NCI-H345 (cell line): ENCODE measurements at places on chromosomes 1 and 21.

DNA sequence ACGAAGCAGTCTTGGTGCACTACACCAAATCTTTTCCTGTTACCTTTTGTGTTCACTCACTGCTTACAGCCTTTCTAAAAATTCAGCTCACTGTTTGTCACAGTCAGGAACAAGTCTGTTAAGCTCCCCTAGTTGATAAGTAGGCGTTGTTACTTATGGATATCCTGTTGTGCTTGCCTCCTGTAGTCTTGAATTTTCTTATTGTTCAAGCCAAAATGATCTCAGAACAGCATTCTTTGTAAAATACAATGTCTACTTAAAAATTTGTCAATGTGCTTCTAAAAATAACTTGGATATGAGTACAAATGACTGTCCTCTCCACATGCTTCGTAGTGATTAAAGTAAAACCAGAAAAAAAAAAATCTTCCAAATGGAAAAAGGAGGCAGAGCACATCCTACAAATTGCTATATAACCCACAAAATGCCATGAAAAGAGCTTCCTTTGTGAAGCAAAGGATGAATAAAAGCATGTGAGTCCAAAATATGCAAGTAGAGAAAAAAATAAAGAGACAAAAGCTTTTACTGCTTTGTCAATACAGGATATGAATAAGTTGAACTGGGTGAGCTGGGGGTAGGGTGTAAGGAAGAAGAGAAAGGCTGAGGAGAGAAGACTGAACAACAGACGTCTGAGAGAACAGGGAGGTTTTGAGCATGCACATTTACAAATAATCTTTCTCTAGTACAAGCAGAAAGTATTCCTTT lies 228.9 kb upstream of the ADGRL4 start:
- no peak for DNase-seq

GRCh38 chr1:82844911-82845827 lies 1044.4 kb downstream of the ADGRL2 start:
- no peak for DNase-seq

DNA sequence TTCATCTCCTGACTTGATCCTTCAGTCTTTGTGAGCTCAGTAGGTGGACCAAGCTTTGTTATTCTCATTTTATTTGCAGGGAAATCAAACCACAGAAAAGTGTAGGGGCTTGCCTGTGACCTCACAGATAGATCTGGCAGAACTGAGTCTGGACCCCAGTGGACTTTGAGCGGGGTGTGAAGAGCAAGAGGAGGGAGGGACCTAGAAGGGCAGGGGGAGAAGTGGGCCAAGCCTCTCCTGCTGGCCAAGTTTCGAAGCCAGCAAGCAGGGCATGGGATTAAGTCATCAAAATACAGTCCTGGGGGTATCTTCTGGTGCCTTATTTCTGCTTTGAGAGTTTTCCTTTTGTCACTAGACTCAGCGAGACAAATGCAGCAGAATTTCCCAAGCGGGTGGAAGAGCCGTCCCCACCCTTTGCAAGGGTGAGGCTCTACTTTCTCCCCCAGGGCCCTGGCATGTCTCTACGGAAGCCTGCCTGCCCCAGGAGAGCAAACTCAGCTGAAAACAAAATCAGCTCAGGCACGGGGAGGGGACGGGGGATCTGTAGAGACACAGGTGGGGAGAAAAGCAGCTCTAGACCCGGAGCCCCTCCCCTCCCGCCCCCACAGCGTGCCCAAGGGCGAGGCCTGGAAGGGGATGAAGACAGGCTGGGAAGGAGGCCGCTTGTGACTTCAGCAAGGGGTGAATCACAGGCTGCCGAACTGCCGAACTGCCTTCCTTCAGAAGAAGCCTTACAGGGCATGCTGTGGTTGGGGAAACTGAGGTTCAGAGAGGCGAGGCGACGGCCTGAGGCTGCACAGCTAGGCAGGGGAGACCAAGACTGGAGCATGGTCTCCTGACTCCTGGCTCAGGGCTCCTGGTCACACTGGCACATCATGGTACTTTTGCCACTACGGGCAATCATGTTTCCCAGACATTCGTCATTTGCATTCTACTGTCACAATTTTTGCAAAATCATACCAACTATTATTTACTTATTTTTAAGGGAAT lies 19.2 kb downstream of the PKP1 start:
- DNase-seq: no peak

GRCh38 chr1:32925403-32926162 lies 24.4 kb upstream of the TMEM54 start:
- no peak for DNase-seq
